ENCODE measurements at places on chromosomes 11 and 22.

DNA sequence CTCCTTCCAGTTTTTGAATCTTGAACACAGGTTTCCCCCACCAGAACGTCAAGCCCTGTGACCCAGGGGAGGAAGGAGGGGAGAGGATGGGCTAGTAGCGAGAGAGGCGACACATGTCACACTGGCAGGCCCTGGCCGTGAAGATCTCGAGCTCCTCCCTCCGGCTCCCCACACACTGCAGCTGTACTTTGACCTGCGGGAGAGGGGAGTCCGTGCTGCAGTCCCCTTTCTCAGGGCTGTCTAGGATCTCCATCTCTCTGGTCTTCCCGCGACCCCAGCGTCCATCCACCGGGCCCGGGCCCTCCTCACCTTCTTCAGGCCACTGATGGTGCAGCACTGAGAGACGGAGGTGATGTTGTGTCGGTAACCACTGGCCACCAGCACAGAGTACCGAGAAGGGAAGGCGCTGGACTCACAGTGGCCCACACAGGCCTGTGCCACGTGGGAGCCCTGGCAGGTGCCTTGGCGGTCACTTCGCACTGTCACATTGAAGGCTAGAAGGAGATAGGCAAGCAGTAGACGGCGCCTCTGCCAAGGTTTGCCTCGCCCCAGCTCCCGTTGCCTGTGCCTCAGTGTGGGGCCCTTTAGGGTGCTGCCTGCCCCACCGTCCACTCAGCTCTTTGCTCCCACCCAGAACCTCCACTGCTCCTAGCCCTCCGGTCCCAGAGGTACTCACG is 873 bp downstream of the GPHA2 start:
- peak; percentile 16 for DNase-seq

DNA sequence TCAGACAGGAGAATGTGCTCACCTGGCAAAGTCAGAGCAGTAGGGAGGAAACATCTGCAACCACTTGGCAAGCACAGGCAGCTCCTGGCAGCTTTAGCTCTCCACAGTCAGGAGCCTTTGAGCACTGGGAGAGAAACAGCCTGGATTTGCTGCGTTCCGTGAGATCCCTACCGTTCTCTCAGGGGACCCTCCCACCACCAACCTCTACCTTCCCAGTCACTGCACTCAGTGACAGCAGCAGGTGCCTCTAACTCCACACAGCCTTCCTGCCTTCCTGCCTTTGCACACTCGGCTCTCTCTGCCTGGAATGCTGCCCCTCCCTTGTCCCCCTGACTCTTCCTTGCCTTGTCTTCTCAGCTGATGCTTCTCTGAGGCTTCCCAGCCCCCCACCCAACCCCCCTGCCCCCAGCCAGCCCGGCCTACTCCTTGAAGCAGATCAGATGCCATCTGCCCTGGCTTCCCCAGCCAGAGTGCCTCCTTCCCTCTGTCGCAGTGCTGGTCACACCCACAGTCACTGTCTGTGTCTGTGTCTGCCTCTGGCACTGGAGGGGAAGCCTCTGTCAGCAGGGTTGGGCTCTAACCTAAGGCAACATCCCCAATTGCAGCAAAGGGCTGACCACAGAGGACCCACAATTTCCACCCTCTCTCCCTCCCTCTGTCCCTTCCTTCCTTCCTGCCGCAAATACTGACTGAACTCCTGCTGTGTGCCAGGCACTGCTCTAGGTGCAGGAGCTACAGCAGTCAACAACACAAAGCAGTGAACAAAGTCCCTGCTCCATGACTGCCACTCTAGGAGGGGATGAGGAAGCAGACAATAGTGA is 14.9 kb upstream of the TSKU start:
- no peak for DNase-seq

DNA sequence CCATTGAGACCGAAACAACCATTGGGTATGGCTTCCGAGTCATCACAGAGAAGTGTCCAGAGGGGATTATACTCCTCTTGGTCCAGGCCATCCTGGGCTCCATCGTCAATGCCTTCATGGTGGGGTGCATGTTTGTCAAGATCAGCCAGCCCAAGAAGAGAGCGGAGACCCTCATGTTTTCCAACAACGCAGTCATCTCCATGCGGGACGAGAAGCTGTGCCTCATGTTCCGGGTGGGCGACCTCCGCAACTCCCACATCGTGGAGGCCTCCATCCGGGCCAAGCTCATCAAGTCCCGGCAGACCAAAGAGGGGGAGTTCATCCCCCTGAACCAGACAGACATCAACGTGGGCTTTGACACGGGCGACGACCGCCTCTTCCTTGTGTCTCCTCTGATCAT is 20.5 kb downstream of the KCNJ5 start:
- no peak for DNase-seq

GRCh38 chr11:66314561-66315497 is 2.0 kb downstream of the CD248 start:
- no peak for DNase-seq

- DNase-seq = no peak
Measured at GRCh38 chr22:36730176-36730858, 26.8 kb upstream of the CACNG2 start.

- DNase-seq = no peak
Measured at GRCh38 chr22:22787151-22787550, 100.5 kb upstream of the IGLL5 start.

- DNase-seq = no peak
Measured at GRCh38 chr22:50218996-50219727, 18.4 kb downstream of the SELENOO start.

DNA sequence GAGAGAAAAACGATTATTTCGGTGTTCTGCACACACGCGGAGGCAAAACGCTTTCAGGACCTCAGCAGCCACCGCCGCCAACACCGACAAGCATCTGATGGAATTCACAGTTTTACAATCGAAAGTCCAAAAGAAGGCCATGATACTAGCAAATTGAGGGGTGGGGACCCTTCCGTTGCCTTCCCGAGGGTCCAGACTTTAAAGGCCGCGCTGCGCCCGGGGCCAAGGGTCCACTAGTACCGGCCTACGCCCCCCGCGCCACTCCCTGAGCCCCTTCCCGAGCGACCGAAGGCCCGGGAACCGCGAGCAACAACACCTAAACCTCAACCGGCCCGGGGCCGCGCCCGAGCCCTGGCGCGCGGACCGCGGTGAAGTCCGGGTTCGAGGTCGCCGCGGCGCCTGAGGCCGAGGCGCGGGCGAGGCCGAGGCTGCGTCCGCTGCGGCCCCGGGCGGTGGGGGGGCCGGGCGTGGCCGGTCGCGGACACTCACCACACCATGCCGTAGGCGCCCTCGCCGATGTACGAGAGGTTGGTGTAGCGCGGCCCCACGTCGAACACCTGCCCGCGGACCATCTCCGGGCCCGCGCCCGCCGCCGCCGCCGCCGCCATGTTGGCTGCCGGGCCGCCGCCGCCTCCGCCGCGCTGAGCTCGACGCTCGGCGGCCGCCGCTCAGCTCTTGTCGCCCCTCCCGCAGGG is 465 bp downstream of the MAPK1 start:
- no peak for DNase-seq

GRCh38 chr22:11307998-11308397 is 4220.0 kb upstream of the OR11H1 start:
- DNase-seq = no peak

DNA sequence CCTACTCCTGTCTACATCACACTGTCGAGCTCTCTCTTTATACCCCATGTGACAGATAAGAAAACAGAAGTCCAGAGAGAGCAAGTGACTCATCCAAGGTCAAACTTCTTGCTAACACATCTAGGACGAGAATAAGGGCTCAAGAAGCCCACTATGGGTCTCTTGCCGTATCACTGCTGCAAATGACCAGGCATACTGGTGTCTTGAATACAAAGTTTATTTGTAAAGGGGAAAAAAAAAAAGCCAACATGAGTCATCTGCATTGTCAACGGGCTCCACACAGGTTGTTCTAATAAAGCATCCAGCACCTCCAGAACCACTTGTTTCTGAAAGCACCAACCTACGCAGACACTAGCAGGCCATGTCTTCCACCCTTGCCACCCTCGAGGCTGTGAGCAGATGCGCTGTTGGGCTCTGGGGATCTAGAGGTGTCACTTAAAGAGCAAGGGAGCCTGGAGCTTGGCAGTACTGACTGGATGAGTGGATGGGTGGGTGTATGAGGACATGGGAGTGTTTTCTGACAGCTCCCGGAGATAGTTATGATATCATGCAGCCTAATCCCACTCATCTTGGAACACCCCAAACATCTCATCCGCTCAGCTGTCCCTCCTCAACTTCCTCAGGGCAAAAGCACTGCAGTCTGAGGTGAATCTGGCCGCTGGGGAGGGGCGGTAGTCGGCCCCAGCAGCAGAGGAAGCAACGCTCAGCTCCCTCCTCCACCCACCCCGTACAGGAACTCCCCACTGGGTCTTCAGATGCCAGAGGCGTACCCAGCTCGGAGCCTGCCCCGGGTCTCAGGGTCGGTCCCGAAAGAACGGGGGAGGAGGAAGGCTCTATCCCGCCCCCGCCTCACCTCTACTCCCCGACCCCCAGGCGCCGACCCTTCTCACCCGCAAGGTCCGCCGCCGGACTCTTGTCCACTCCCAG is 1.0 kb downstream of the SMCO4 start:
- DNase-seq = peak; percentile 74

DNA sequence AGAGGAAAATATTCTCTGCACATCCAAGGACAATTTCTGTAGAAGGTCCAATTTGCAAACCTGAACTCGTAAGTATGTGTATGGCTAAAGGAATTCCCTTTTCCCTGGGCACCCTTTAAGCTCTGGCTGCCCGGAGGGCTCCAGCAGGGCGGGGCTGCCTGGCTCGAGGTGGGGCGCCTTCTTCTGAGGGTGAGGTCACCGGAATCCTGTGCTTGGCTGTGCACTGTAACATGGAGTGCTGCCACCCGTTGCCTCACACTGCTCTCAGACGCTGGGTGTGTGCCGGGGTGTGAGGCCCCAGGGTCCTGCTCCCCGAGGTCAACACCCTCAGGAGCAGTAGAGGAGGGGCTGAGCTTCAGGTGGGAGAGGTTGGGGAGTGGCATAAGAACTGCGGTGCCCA is 61.5 kb downstream of the SYN3 start:
- no peak for DNase-seq

DNA sequence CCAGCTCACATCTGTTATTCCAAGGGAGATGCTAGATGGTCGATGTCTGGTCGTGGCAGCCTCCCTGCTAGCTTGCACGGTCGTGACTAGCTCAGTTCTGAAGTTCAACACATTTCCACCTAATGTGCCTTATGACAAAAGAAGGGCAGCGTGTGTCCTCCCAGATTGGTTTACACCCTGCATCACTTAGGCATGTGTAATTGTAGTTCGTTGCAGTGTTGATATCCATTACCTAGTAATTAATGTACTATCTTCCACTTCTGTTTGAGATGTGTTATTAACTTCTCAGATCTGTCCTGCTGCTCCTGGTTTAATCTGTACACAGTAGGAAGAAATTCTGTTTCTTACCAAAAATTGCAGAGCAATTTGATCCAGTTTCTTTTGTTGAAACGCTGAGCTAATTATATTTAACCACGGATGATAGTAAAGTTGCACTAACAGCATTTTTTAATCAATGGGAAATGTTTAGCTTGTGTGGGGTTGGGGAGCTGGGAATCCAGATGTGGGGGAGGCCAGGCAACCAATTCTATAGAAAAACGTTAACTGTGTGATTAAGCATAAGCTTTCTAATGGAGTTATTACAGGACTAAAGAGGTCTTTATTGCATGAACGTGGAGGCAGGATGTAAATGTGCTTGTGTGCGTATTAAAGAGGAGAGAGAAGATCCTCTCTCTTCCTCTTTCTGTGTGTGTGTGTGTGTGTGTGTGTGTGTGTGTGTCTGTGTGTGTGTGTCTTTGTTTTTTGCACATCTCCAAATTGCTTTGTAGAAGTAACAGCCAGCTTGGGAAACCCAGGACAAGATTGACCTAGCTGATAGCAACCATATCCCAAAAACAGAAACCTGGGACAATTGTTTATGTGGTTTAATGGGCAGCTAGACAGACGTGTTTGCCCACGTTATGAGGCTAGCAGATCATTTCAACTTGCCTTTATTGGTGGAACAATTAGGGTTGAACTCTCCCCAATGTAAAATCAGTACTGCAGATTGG is 145.7 kb upstream of the TTC12 start:
- DNase-seq = no peak

- no peak for DNase-seq
Measured at GRCh38 chr11:84234011-84234410, 947.8 kb upstream of the CCDC90B start.

DNA sequence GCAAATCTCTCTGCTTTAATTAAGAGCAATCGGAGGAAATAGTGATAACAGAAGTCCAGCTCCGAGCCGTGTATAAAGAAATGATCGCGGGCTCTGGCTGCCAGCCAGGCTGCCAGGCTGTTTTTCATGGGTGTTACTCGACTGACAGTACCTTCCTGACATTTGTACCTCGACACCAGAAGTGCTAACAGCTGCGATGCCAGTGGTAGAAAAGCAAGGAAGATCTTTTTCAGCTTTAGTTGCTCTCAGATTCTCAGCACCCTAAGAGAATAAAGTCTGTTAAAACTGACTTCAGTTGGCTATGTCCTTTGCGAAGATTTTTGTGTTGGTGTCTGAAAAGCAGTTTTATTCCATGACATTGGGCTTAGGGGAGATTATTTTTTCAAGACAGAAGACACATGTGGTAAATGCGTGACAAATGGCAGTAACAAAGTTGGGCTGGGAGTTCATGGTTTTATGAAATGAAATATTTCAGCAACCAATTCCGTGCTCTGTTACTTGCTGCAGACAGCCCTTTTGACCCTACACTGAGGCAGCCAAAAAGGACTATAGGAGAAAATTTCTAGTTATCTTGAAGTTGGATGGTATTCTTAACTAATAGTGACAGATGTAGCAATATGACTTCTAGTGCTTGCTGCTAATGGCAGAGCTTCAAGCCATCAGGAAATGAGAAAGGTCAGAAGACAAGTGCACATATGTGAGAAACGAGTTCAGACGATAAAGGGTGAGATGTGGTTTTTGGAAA is 296.2 kb downstream of the CNTN5 start:
- no peak for DNase-seq

DNA sequence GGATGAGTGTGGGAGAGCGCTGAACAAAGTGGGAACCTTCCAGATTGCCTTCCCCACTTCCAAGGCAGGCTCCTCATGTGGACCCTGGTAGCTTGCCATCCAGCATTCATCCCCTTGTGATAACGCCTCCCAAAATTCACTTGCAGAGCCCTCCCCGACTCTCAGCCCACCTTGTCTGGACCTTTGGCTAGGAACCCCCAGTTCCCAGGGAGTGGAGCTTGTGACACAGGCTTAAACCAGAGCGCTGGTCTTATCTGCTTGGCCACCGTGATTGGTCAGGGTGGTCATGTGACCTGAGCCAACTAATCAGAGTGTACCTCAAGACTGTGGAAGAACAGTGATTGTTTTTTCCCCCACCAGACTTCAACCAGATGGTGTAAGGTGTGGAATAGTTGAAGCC is 9.6 kb upstream of the SLC35C1 start:
- no peak for DNase-seq

Data from GM13976 (cell line).